ENCODE measurements at places on chromosomes 5 and 9.

DNA sequence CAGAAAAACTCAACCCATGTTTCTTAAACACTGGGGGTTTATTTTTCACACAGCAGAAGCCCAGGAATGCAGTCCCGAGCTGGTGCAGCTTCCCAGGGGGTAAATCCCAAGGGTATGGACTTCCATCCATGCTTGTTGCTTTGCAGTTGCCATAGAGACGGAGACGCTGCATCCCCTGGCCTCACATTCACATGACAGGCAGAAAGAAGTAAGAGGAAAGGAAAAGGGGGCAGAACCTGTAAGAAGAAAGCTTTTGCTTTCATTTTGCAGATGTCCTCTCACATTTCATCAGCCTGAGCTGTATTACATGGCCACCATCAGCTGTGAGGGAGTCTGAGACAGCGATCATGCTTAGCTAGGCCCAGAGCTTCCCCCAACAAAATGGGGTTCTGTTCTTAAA is 321.0 kb downstream of the AGTPBP1 start:
- no peak for DNase-seq

DNA sequence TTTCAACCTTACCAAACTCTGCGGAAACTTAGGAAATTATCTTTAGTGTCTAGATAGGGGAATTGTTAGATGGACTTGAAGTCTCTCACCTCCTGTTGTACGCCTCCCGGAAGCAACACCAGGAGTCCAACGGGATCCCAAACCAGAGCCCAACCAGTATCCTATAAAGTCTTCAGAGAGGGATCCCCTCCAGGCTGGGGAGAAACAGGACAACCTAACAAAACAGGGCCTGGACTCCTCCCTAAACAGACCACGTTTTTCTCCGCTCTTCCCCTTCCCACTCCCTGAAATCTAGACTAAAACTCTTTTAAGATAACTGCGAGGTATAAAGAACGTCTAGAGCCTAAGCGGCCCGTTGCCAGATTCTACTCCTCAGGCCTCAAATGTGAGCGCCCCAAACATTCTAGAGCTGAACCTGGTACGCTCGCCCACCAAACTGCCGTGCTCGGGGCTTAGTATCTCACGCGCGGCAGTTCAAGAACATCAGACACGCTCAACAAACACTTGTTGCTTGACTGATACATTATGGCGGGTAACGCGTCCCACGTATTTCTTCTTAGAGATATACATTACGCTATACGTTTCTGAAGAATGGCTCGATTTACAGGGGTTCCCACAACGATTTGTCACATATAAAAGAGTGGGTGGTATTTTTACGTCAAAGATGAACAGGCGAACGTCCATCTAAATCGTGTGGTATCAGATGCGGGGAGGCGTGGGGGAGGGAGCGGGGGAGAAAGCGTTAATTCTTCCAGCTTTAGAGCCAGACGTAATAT is 663 bp upstream of the SMIM27 start:
- peak; percentile 19 for DNase-seq

GRCh38 chr5:164597293-164597900 is 1092.0 kb downstream of the MAT2B start:
- DNase-seq: no peak

- no peak for DNase-seq
Observed at GRCh38 chr9:3949744-3950143, 350.1 kb downstream of the GLIS3 start.

GRCh38 chr5:10689391-10690081 is 71.5 kb downstream of the DAP start:
- DNase-seq: no peak

GRCh38 chr5:77145666-77146065 is 58.6 kb upstream of the ZBED3 start:
- DNase-seq: no peak

- DNase-seq: no peak
Observed at GRCh38 chr9:9774471-9774870, 838.3 kb downstream of the PTPRD start.

GRCh38 chr5:88792144-88792840 is 90.7 kb downstream of the MEF2C start:
- DNase-seq: no peak

GRCh38 chr9:78292716-78293497 is 4.0 kb upstream of the PSAT1 start:
- no peak for DNase-seq

DNA sequence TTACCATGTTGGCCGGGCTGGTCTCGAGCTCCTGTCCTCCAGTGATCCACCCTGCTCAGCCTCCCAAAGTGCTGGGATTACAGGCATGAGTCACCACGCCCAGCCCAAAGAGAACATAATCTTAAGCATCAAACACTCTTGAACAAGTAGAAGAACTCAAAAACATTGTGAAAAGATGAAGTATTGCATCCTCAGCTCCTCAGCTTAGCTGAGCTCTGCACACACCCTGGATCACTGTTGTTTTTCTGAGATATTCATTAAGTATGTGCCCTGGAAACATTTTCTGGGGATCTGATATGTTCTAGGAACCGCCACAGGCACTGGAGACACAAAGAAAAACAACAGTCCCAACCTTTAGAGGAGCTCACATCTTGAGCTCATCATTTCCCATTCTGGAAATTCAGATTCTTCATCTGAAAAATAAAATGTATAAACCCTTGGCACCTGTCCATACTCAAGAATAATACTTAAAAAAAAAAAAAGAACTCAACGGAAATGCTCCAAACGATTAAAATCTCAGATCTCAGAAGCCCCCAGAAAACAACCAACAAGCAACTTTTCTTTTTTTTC is 62.2 kb upstream of the ZNF462 start:
- peak; percentile 2 for DNase-seq

DNA sequence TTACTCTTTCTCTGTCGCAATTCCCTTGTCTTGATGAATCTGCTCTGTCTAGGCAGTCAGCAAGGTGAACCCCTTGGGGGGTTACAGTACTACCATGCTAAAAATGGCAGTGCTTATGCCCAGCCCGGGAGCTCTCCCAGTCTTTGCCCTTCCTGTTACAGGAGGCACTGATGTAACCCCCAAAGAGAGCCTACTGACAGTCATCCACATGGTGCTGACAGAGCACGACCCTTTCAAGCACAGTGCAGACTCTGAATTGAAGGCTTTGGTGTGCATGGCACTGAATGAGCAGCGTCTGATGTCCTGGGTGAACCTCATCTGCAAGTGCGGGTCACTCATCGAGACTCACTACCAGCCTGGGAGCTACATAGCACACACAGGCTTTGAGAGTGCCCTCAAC is 34.5 kb upstream of the SLC36A2 start:
- DNase-seq: no peak

GRCh38 chr5:131264451-131265099 is 722 bp downstream of the CDC42SE2 start:
- DNase-seq: peak; percentile 52

GRCh38 chr5:69404659-69405330 is 10.1 kb upstream of the MARVELD2 start:
- DNase-seq: no peak

GRCh38 chr9:16904655-16905054 is 34.2 kb upstream of the BNC2 start:
- no peak for DNase-seq

DNA sequence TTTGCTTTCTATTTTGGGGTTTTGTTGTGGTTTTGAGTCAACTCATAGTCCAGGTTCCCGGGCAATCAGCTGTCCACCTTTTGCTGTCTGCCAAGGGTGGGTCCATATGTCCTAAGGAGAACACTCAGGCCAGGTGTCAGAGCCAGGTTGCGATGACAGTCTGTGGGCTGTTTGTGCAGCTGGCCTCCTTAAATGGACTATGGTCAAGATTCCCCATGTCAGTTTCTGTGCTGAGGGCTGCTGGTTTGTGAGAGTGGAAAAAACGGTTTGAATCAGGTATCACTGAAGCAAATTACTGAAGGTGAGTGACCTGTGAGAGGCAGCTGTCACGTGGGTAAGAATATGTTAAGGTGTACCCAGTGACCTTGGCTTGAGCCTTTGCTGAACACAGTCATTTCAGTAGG is 33.0 kb downstream of the SNX30 start:
- no peak for DNase-seq

GRCh38 chr5:118791926-118792734 is 196.2 kb downstream of the DTWD2 start:
- DNase-seq: peak; percentile 15

DNA sequence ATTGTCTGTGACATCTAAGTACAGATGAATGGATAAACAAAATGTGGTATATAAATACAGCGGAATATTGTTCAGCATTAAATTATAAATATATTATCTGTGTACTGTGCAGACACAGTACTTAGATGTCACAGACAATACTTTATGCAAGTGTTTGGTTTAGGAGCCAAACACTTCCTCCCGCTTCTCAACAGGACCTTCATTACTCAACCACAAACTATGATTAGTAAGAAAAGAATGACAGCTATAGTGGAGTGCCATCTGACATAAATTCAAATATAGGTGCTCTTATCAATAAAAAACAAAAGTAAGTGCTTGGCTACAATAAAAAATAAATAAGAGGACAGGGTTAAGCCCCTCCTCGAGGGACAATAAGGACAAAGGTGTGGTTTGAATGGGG is 38.9 kb upstream of the STX17 start:
- no peak for DNase-seq

Measured in MG63 (cell line).